ENCODE measurements at places on chromosomes 6 and 20. TPM values are rescaled to one million over a fixed set of nuclear protein-coding genes. Genes with fewer than 3 reads are reported as not detected.

The DEFB129 gene
- not detected for total RNA-seq

The DNPH1 gene
- 65.4 TPM for total RNA-seq

The ATAT1 gene
- 4.1 TPM for total RNA-seq

The HLA-DQA1 gene
- not detected for total RNA-seq

The NEURL2 gene
- total RNA-seq = 2.7 TPM

The TREM2 gene
- total RNA-seq = not detected

The PRICKLE4 gene
- total RNA-seq = not detected

The OR2H2 gene
- total RNA-seq = not detected

The MAK gene
- total RNA-seq = not detected

The SYCP2 gene
- 0.37 TPM for total RNA-seq

The CST4 gene
- total RNA-seq = not detected

The PPP1R16B gene
- not detected for total RNA-seq

The SLC22A1 gene
- total RNA-seq = 1.5 TPM

The CSNK2B gene
- total RNA-seq = 189 TPM

The HFE gene
- total RNA-seq = 8.8 TPM

The HEY2 gene
- total RNA-seq = not detected

The SLC4A11 gene
- 0.37 TPM for total RNA-seq

The ENPP5 gene
- 0.78 TPM for total RNA-seq

The PNPLA1 gene
- total RNA-seq = not detected

The PLG gene
- total RNA-seq = not detected

The CST3 gene
- total RNA-seq = 192 TPM

The ADGRB3 gene
- total RNA-seq = 0.78 TPM

The MBOAT1 gene
- 6.2 TPM for total RNA-seq

The SNRPB gene
- 162 TPM for total RNA-seq

The SLPI gene
- not detected for total RNA-seq

The SLC17A2 gene
- total RNA-seq = not detected

The TRIM31 gene
- not detected for total RNA-seq

The BPIFA1 gene
- total RNA-seq = not detected

The HRH3 gene
- total RNA-seq = not detected

The OPN5 gene
- total RNA-seq = not detected

The GRIK2 gene
- not detected for total RNA-seq

The ANKRD66 gene
- not detected for total RNA-seq

The SIRPA gene
- 9.2 TPM for total RNA-seq

The BMP7 gene
- total RNA-seq = not detected

The SPATA25 gene
- total RNA-seq = 1.4 TPM

Data from subcutaneous preadipocyte (primary cell).